ENCODE measurements at places on chromosomes 3 and 15. TPM values are rescaled to one million over a fixed set of nuclear protein-coding genes. Genes with fewer than 3 reads are reported as not detected.

Gene ACKR4
- total RNA-seq = 1.5 TPM

Gene ILDR1
- not detected for total RNA-seq

Gene CAPN3
- total RNA-seq = 0.44 TPM

Gene TRAIP
- total RNA-seq = 10.5 TPM

Gene GOLGA6B
- not detected for total RNA-seq

Gene C3orf20
- not detected for total RNA-seq

Gene STARD9
- total RNA-seq = 13.4 TPM

Gene ARHGEF26
- 2.1 TPM for total RNA-seq

Gene ZMYND10
- total RNA-seq = 1.2 TPM

Gene PLA2G4E
- total RNA-seq = not detected

Gene SLC6A1
- not detected for total RNA-seq

Gene DPH6
- total RNA-seq = 27.6 TPM

Gene P3H2
- 14.1 TPM for total RNA-seq

Gene STRIT1
- total RNA-seq = not detected

Gene TRPM1
- total RNA-seq = not detected

Gene SERINC4
- total RNA-seq = not detected

Gene GHSR
- total RNA-seq = not detected

Gene GOLGA8R
- total RNA-seq = 1.9 TPM

Gene DAPK2
- 5.8 TPM for total RNA-seq

Gene POLR2H
- total RNA-seq = 108 TPM

Gene GCSAM
- total RNA-seq = not detected

Gene SLC51A
- total RNA-seq = 0.25 TPM

Gene OSTN
- total RNA-seq = 0.12 TPM

Gene TUSC7
- not detected for total RNA-seq

Gene SCN11A
- total RNA-seq = under 0.01 TPM

Gene TTLL13
- total RNA-seq = not detected

Gene FAM107A
- not detected for total RNA-seq

Gene GOLGA8N
- total RNA-seq = 11.4 TPM

Gene BFSP2
- not detected for total RNA-seq

Gene SYNPR
- not detected for total RNA-seq

Gene PCSK6
- total RNA-seq = 1.2 TPM

Gene RLBP1
- not detected for total RNA-seq

Gene CCK
- 0.62 TPM for total RNA-seq

Gene GPR149
- total RNA-seq = not detected

Gene GOLGA8T
- total RNA-seq = not detected

Gene GP5
- under 0.01 TPM for total RNA-seq

Gene DAG1
- 49.7 TPM for total RNA-seq

Gene OR5K2
- not detected for total RNA-seq

Gene ST6GAL1
- 0.11 TPM for total RNA-seq

Gene TMEM212
- not detected for total RNA-seq

Gene KCNMB3
- 1.5 TPM for total RNA-seq

Gene RAB6B
- 0.22 TPM for total RNA-seq

Gene GMPPB
- 68.9 TPM for total RNA-seq

Gene CMSS1
- total RNA-seq = 12.6 TPM

Gene GJD2
- not detected for total RNA-seq

Gene FOXL2
- total RNA-seq = 11.2 TPM

Data from uterine smooth muscle cell (primary cell).